Cardiac septum (tissue), 1 donor: ENCODE measurements at places on chromosomes 7 and 10. TPM values are rescaled to one million over a fixed set of nuclear protein-coding genes. Genes with fewer than 3 reads are reported as not detected.

GRCh38 chr7:124059375-124059774 is 26.5 kb upstream of the TMEM229A start:
- no peak for DNase-seq

The OPN1SW gene
- not detected for total RNA-seq

DNA sequence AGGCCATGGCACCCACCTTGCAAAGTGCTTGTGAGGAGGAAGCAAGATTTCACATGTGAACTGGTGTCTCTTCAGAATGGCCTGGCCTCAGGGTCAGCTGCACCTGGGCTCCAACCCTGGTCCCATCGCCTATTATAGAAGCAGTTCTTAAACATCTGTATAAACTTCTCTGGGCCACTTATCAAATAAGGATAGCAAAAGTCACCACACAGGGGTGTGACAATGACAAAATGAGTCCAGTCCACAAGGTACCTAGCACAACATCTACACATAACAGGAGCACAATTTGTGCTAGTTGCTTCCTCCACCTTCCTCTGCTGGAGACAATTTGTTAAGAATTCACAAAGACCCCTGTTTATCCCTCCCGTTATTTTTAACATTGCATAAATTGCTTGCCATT is 340.6 kb upstream of the ZMIZ1 start:
- DNase-seq = peak; percentile 69

- no peak for DNase-seq
These were observed 13.9 kb downstream of the DNAJC1 start for GRCh38 chr10:21989453-21990154.

GRCh38 chr10:96984541-96985131 is 152.5 kb downstream of the LCOR start:
- no peak for DNase-seq

The EPHA1 gene
- total RNA-seq = not detected

DNA sequence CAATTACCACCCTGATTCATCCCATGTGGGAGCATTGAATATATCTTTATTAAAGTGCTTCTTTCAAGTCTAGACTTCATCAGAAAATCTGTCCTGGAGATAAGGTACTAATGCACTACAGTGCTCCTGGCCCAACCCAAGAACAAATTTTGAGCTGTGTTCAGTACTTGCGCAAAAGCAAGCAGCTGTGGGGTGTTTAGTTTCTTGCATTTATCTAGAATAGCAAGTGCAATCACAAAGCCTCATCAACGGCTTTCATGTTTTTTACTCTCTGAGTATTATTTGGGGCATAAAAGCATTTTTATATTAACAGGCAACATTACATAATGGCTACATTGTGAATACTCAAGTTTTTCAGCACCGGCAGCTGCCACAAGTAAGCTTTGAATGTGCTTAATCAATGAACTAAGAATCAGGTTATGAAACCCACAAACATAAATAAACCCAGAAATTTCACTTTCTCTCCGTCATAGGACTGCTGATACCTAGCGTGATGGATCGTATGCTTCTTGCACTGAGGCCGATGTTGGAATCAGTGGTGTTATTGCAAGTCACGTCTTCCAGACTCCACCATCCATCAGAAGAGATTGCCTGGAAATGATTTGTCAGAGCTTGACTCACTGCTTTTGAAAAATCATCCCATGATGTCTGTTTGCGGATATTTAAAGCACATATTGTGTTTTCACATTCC is 113.1 kb downstream of the CTTNBP2 start:
- no peak for DNase-seq

The NANOS1 gene
- total RNA-seq = 10.3 TPM

GRCh38 chr7:142185801-142186200 is 72.1 kb downstream of the PRSS58 start:
- no peak for DNase-seq

The HTR5A gene
- total RNA-seq = not detected

The GTF2IRD2 gene
- 17.3 TPM for total RNA-seq

DNA sequence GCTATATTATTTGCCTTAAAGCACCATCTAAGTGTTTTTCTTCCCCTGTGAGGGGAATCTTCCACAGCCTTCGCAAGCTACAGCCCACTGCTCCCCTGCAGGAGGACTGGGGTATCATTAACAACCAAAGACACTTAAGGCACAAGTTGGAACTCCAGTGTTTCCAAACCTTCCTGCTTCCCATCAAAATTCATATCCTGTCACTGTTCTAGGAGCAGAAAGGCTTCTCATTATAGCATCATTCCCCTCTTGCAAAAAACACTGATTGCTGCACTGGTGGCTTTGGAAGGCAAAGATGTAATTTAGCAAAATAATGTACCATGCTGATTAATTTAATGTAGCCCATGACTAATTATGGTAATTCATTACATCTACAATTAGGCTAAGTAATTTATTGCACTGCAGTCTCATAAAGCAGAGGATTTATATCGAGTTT is 207.2 kb downstream of the SKAP2 start:
- no peak for DNase-seq

The SPACDR gene
- total RNA-seq = 1.1 TPM

GRCh38 chr7:95199779-95200558 is 124.4 kb downstream of the PON1 start:
- DNase-seq = no peak

GRCh38 chr7:31432176-31432575 is 81.7 kb upstream of the ITPRID1 start:
- DNase-seq = no peak
